ENCODE measurements at places on chromosomes 5 and 9.

GRCh38 chr9:130823435-130823834, 11.6 kb upstream of the ABL1 start:
- DNase-seq = no peak

GRCh38 chr5:102130386-102130785, 165.7 kb downstream of the SLCO4C1 start:
- no peak for DNase-seq

- no peak for DNase-seq
Observed at GRCh38 chr9:4670591-4670990, 4.3 kb upstream of the SPATA6L start.

GRCh38 chr5:165874851-165875250, 2369.4 kb downstream of the MAT2B start:
- no peak for DNase-seq

DNA sequence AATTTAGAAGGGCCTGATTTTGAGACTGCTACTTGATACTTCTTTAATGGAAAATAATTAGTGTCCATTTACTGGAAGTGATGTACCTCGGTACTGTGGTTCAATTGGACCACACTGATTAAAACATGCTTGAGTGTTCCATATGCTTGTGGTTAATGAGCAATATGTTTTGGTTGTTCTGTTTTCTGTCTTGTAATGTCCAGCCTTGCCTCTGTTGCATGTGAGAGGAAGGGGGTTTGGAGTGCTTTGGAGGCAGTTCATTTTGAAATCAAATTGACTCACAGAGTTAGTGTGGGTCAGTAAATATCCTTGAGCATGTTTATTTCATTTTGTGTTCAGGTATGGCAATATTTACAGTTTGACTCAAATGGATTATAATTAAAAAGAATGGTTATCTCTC, 334.4 kb downstream of the ARHGEF28 start:
- DNase-seq = no peak
